Caki2 (cell line): ENCODE measurements at places on chromosomes 3 and 15. TPM values are rescaled to one million over a fixed set of nuclear protein-coding genes. Genes with fewer than 3 reads are reported as not detected.
A peak's percentile ranks its signal among the peaks of the same experiment; 100 is the strongest.

DNA sequence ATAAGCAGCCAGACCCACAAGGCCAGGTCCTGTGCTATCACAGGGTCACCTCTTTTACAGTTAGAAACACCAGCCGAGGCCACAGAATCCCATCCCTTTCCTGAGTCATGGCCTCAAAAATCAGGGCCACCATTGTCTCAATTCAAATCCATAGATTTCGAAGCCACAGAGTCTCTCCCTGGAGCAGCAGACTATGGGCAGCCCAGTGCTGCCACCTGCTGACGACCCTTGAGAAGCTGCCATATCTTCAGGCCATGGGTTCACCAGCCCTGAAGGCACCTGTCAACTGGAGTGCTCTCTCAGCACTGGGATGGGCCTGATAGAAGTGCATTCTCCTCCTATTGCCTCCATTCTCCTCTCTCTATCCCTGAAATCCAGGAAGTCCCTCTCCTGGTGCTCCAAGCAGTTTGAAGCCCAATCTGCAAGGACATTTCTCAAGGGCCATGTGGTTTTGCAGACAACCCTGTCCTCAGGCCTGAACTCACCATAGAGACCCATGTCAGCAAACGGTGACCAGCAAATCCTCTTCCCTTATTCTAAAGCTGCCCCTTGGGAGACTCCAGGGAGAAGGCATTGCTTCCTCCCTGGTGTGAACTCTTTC, 39.6 kb downstream of the TGM4 start:
- DNase-seq = peak; percentile 33

- no peak for DNase-seq
Observed at GRCh38 chr3:74648107-74648506, 33.6 kb upstream of the CNTN3 start.

DNA sequence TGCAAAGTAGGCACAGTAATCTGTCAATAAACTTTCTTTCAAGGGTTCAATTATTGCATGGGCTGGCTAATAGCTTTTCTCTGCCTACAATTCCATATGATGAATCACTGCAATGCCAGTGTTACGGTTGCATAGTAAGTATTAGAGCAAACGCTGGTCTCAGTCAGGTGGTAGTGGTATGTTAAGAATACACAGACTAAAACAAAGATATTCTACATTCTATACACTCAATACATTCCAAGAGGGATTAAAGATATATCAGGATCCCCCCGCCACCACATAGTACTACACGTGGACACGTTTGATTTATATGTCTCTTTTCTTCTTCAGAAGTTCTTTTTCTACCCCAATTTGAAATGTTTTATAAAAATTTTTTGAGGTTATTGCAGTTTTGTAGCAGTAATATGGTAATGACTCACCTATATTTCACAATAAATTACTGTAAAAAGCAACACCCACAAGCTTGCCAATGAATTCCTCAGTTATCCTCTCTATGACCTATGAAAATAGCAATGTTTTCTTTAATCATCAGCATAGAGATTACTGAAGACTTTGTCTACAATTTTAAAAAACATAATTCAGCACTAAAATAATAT, 68.2 kb downstream of the CD200R1L start:
- DNase-seq = no peak

DNA sequence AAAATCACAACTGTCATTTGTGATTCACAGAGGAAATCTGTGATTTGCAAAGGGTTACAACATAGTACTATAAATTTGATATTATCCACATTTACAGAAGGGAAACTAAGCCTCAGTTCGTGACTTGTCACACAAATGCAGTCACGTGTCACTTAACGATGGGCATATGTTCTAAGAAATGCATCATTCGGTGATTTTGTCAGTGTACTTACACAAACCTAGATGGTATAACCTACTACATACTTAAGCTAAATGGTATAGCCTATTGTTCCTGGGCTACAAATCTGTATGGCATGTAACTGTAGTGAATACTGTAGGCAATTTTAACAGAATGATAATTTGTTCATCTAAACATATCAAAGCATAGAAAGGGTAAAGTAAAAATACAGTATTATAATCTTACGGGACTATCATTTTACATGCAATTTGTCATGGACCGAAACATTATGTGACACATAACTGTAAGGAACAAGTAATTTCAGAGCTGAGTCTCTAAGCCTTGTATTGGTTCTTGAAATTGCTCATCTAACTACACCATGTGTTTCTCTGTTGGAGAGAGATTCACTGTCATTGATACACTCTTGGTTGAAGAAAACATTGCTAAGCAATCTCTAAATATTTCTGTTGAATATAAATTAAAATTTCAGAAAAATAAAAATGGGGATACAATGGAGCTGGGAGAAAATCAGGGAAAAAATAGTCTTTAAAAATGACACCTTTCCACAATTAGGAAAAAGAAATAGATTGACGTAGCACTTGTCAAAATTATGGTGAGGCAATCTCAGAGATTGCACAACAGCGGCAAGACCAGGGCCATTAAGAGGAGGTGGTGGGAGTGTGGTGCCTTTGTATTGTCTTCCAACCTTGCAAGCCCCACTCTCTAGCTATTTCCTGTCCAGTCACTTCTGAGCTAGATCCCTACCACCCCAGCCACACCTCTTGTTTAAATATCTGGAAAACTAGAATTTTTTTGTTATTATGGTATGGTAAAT, 645.8 kb upstream of the TBL1XR1 start:
- DNase-seq = no peak

- no peak for DNase-seq
Observed at GRCh38 chr15:85027033-85027380, 45.4 kb downstream of the PDE8A start.

GRCh38 chr3:124745756-124746155, 15.5 kb downstream of the UMPS start:
- DNase-seq = no peak

- DNase-seq = no peak
Observed at GRCh38 chr3:131072845-131073244, 46.2 kb downstream of the NEK11 start.

DNA sequence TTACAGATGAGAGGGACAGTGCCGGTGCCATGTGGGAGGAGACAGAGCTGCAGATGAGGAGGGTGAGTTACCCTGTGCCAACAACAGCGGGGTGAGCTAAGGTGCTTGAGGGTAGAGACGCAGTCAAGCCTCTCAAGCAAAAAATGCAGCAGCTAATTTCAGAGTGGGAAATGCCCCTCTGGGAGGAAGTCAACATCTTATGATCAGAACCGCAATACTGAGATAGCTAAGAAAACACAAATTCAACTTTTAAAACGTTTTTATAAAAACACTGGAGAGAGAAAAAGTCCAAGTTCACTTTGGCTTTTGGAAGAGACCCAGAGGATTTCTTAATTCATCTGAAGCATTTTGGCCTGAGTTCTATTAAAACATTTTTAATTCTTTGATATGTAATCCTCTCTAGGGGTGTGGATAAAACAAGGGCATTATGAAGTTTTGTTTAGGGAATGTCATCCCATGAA, 319.2 kb downstream of the SLC9A9 start:
- DNase-seq = no peak

GRCh38 chr3:72448375-72448823, 399.8 kb downstream of the SHQ1 start:
- DNase-seq = no peak

DNA sequence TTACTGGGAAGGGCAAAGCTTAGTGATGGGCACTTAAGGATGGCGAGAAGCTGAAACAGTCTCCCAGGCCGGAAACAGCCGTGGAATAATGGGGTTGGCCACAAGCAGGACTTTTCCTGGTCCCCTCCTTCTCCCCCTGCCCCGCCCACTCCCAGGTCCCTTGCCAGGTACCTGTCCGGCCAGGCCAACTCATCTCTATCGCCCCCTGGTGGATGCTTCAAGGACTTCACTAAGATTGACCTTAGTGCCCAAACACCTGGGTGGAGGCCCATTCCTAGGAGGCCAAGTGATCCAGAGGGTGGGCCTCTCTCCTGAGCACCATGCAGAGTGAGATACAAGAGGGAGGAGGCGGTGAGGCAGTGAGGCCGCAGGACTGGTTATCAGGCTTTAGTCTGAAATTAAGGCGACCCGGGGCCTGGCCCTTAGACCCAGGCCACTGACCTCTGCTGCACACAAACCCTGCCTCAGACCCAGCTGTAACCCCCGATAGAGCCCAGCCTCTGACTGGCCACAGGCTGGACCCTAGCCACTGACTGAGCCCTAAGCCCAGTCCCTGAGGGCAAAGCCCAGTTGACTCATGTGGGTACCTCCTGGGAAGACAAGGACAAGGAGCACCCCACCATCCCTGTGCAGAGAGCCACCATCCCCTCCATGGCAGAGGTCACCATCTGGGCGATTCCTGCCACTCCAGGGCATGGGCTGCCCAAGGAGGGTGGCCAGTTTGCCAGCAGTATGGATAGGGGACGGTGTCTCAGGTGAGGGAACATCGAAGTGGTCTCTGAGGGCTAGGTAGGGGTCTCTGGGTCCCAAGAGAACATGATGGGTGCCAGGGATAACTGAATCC, 37.6 kb downstream of the VIPR1 start:
- DNase-seq = no peak

GRCh38 chr3:156747046-156747445, 72.7 kb downstream of the TIPARP start:
- no peak for DNase-seq

DNA sequence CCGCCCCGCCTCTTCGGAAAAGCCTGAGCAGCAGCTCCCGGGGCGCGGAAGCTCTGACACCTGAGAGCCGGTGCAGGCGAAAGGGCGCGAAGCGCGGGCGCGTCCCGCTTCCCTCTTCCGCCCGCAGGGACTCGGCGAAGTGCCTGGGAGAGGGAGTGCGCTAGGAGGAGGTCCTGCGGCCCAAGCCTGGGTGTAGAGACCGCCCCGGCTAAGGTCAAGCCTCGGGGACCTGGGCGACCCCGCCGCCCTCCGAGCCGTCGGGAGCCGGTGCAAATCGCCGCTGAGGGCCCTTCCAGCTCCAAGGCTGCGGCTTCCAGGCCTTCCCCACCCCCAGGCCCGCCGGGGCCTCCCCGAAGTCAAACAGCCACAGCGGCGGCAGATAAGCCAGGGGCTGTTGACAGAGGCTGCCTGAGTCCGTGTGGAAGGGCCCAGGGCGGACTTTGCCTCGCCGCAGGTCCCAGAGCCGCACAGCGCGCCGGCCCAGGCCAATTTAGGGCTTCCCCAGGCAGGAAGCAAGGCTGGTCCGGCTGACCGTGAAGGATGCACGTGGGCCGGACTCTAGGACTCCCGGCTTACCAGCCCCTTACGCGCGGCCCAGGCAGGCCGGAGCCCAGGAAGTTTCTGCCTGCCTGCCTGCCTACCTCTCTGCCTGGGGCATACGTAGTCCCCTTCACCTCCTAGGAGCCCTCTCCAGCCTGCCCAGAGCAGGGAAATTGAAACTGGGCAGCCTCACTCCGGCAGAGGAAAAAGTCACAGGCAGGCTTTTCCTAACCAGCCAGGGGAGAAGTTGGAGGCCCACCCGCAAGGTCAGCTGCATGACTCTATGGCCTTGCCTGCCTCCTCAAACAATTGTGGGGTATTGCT, 2.3 kb downstream of the ITPKA start:
- no peak for DNase-seq

GRCh38 chr3:9864200-9864927, 15.7 kb downstream of the CIDEC start:
- peak; percentile 8 for DNase-seq

DNA sequence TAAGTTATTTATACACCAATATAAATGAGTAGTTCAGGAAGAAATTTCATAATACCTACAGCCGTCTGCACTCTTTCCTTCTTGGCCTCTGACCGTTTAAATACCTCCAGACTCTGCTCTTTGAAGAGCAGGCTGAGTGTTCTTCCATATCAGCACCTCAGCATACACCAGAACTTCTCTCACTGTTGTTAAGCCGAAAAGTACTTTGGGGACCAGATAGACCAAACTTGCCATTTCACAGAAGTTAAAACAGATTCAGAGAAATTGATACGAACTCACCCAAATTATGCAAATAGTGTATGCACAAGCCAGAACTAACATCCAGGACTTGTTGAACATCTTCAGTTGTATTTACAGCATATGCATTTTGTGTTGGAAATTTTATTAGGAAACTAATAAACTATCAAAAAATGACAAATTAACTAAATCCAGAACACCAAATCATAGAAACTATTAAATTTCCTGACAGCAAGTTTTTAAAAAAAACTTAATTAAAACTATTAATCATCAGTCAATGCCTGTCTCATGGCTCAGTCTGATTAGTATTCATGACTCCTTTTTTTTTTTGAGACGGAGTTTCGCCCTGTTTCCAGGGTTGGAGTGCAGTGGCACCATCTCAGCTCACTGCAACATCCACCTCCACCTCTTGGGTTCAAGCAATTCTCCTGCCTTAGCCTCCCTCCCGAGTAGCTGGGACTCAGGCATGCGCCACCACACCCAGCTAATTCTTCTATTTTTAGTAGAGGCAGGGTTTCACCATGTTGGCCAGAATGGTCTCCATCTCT, 24.1 kb downstream of the CGGBP1 start:
- no peak for DNase-seq

- no peak for DNase-seq
Observed at GRCh38 chr15:70783041-70783440, 19.7 kb upstream of the UACA start.

DNA sequence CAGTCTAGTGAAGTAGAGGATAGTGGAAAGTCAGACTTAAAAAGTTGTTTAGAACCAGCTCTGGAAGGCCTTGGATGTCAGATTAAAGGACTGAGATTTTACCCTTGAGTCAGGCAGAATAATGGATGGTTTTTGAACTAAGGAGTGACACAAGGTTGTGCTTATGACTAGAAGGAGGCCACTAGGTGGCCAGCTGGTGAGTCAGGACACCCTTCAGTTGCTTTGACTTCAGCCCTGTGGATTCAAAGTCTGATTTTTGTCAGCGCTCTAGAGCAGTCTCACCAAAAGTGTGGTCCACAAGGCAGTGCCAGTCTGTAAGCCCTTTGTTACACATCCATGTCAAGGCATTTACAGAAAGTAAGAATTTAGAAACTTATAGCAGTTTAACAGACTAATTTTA, 3.8 kb upstream of the GABPB1 start:
- peak; percentile 26 for DNase-seq

- no peak for DNase-seq
Observed at GRCh38 chr15:29094711-29095110, 174.9 kb downstream of the NSMCE3 start.

- DNase-seq = no peak
Observed at GRCh38 chr3:169389925-169390253, 273.6 kb downstream of the MECOM start.

- no peak for DNase-seq
Observed at GRCh38 chr15:70016511-70016994, 81.2 kb downstream of the TLE3 start.

GOLGA8N gene
- total RNA-seq = 6.0 and 15.1 TPM in 2 replicates

BMF gene
- total RNA-seq = 0.23 and 1.8 TPM in 2 replicates

LRRC31 gene
- total RNA-seq = 0.47 and 0.98 TPM in 2 replicates

SKOR1 gene
- total RNA-seq = 0.61 TPM in 1 of 2 replicates, not detected in the other

MUSTN1 gene
- not detected in 2 replicates for total RNA-seq

PLA1A gene
- total RNA-seq = 10.6 and 17.7 TPM in 2 replicates

DMXL2 gene
- 15.3 and 15.4 TPM in 2 replicates for total RNA-seq
